Caco-2 (cell line): ENCODE measurements at places on chromosomes 11 and 22. TPM values are rescaled to one million over a fixed set of nuclear protein-coding genes. Genes with fewer than 3 reads are reported as not detected.

- DNase-seq, result no peak
- no peaks in the 10 kb centered on the region for H3K36me3 ChIP-seq
- H3K27me3 ChIP-seq, result no peaks in the 10 kb centered on the region
Observed at GRCh38 chr22:42720263-42721044, at the start of gene A4GALT. Gene A4GALT, minus strand, starts transcription at chr22:42720870. Its CDS starts 26,919 bp downstream, at chr22:42693951.

DCHS1 gene
- 1.7 and 2.0 TPM in 2 replicates for total RNA-seq

- peak; percentile 84 for DNase-seq
- H3K4me1 ChIP-seq, result peaks cover 90% of the 10 kb centered on the region
- peak overlapping the region; percentile 99 for H3K27ac ChIP-seq
- H3K4me3 ChIP-seq, result no peak overlapping the region
Observed at GRCh38 chr22:28819253-28820096, 19.1 kb upstream of the XBP1 start.

- no peaks in the 10 kb centered on the region for H3K36me3 ChIP-seq
- H3K27ac ChIP-seq, result no peak overlapping the region
- DNase-seq, result no peak
- no peaks in the 10 kb centered on the region for H3K27me3 ChIP-seq
- H3K4me3 ChIP-seq, result no peak overlapping the region
- H3K4me1 ChIP-seq, result no peaks in the 10 kb centered on the region
Observed at GRCh38 chr22:48923165-48923865, 904.4 kb downstream of the BRD1 start.

GRCh38 chr11:10502770-10503169 lies 38.2 kb downstream of the RNF141 start:
- no peak overlapping the region for H3K4me3 ChIP-seq
- no peak for DNase-seq
- no peaks in the 10 kb centered on the region for H3K36me3 ChIP-seq
- H3K27ac ChIP-seq, result no peak overlapping the region

- no peak overlapping the region for H3K4me3 ChIP-seq
- H3K27me3 ChIP-seq, result no peaks in the 10 kb centered on the region
- peak; percentile 55 for DNase-seq
- H3K4me1 ChIP-seq, result no peaks in the 10 kb centered on the region
Observed at GRCh38 chr11:20873054-20873453, 203.7 kb downstream of the NELL1 start.

- no peak for DNase-seq
- H3K36me3 ChIP-seq, result no peaks in the 10 kb centered on the region
- H3K4me3 ChIP-seq, result no peak overlapping the region
- H3K27ac ChIP-seq, result no peak overlapping the region
- H3K27me3 ChIP-seq, result no peaks in the 10 kb centered on the region; the same call in 1 of the 2 replicates
Observed at GRCh38 chr11:19598456-19598855, 114.2 kb upstream of the NAV2 start.

ENTHD1 gene
- not detected in 2 replicates for total RNA-seq

GRCh38 chr11:7605186-7605943 lies 67.9 kb downstream of the CYB5R2 start:
- peak; percentile 83 for DNase-seq
- H3K4me3 ChIP-seq, result peak overlapping the region; percentile 35
- no peak overlapping the region for H3K27ac ChIP-seq
- peaks cover 69% of the 10 kb centered on the region for H3K4me1 ChIP-seq
- no peaks in the 10 kb centered on the region for H3K27me3 ChIP-seq
- peaks cover 4% of the 10 kb centered on the region for H3K36me3 ChIP-seq

GRCh38 chr11:111155021-111155420 lies 90.5 kb upstream of the POU2AF2 start:
- DNase-seq, result no peak
- H3K36me3 ChIP-seq, result no peaks in the 10 kb centered on the region
- peaks cover 3% of the 10 kb centered on the region; the same call in 1 of the 2 replicates for H3K27me3 ChIP-seq
- H3K27ac ChIP-seq, result no peak overlapping the region

DNA sequence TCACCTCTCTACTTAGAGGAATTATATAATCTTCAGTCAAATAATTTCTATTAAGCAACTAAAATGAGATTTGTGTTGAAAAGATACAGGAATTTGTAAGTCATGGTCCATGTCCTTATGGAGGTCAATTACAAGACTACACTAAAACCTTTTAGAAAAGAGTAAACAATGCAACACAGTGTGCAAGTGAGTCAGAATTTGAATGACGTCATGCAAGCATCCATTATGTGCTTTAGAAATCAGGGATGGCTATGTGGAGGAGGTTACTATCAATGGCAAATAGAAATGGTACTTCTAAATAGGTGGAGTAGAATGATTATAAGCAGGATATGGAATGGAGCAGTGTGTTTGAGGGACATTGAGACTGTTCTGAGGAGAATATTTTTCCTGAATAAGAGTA lies 16.6 kb downstream of the OR10D3 start:
- no peaks in the 10 kb centered on the region for H3K4me1 ChIP-seq
- no peak for DNase-seq
- no peaks in the 10 kb centered on the region for H3K27me3 ChIP-seq
- H3K27ac ChIP-seq, result no peak overlapping the region

GAS2 gene
- total RNA-seq, result 9.4 and 11.1 TPM in 2 replicates

MFNG gene
- 3.6 TPM in 2 replicates for total RNA-seq

DDIAS gene
- 20.1 and 22.0 TPM in 2 replicates for total RNA-seq

GRCh38 chr11:72091292-72091691 lies 10.6 kb downstream of the LRRC51 start:
- no peak overlapping the region for H3K4me3 ChIP-seq
- peaks cover 1% of the 10 kb centered on the region; the same call in 1 of the 2 replicates for H3K36me3 ChIP-seq
- DNase-seq, result peak; percentile 88
- peaks cover 6% of the 10 kb centered on the region for H3K4me1 ChIP-seq
- no peaks in the 10 kb centered on the region for H3K27me3 ChIP-seq

DNA sequence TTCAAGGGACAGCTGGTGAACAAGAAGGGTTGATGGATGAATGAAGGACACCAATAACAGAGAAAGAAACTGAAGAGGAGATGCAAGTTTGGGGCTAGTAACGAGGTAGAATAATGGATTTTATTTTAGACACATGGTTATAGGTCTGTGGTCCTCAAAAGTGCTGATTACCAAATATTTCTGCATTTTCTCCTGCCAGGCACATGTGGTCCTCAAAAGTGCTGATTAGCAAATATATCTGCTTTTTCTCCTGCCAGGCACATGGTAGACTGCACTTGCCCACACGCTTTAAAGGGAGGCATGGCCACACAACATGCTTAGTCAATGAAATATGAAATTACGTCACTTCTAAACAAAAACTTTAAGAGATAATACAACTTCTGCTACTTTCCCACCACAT lies 373.1 kb upstream of the SYN3 start:
- no peak overlapping the region for H3K27ac ChIP-seq
- no peaks in the 10 kb centered on the region for H3K36me3 ChIP-seq
- H3K27me3 ChIP-seq, result no peaks in the 10 kb centered on the region
- H3K4me1 ChIP-seq, result no peaks in the 10 kb centered on the region
- H3K4me3 ChIP-seq, result no peak overlapping the region

- H3K4me1 ChIP-seq, result peaks cover 3% of the 10 kb centered on the region; the same call in 1 of the 2 replicates
- no peaks in the 10 kb centered on the region for H3K27me3 ChIP-seq
- H3K4me3 ChIP-seq, result no peak overlapping the region
- H3K36me3 ChIP-seq, result no peaks in the 10 kb centered on the region; the same call in 1 of the 2 replicates
- DNase-seq, result no peak
Observed at GRCh38 chr11:34745195-34745594, 124.3 kb downstream of the EHF start.

TSPAN32 gene
- total RNA-seq, result 0.97 and 1.2 TPM in 2 replicates

NNMT gene
- 2.4 TPM in 2 replicates for total RNA-seq

- peak within 1 kb of the TSS; percentile 98 for H3K27ac ChIP-seq
- peak within 1 kb of the TSS; percentile 74 for H3K4me3 ChIP-seq
- H3K27me3 ChIP-seq, result no peaks in the 10 kb centered on the region
Observed at GRCh38 chr11:108498046-108498815, at the start of gene POGLUT3. Gene POGLUT3, minus strand, starts transcription at chr11:108498384. Its CDS starts 18 bp downstream, at chr11:108498366.

- H3K4me1 ChIP-seq, result no peaks in the 10 kb centered on the region
- no peak for DNase-seq
- H3K4me3 ChIP-seq, result no peak overlapping the region
- H3K27ac ChIP-seq, result no peak overlapping the region
- no peaks in the 10 kb centered on the region for H3K27me3 ChIP-seq
- H3K36me3 ChIP-seq, result no peaks in the 10 kb centered on the region
Observed at GRCh38 chr22:47056361-47056760, 293.9 kb downstream of the TBC1D22A start.

GRCh38 chr11:62883673-62884072 lies 3.0 kb downstream of the SLC3A2 start:
- DNase-seq, result no peak
- H3K4me1 ChIP-seq, result peaks cover 67% of the 10 kb centered on the region
- no peaks in the 10 kb centered on the region for H3K27me3 ChIP-seq
- peak overlapping the region; percentile 99 for H3K27ac ChIP-seq

OR5AK2 gene
- total RNA-seq, result not detected in 2 replicates

KDM4E gene
- not detected in 2 replicates for total RNA-seq

CSNK2A3 gene
- total RNA-seq, result 0.75 and 1.2 TPM in 2 replicates

DNA sequence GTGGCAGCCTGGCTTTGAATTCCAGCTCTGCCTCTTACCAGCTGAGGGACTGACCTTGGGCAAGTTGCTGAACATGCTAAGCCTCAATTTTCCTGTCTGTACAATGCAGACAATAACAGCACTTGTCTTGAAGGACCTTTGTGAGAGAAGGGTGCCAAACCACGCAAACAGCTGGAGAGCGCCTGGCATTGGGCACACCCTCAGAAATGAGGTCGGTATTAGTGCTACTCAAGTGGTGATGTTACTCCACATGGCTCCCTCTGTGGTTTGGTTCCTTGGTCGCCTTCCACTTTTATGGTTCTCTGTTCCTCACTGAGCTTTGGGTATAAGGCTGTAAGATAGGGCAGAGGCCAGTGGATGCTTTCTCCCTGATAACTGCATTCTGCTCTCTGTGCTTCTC lies 8.2 kb downstream of the UBASH3B start:
- no peaks in the 10 kb centered on the region for H3K27me3 ChIP-seq
- H3K27ac ChIP-seq, result no peak overlapping the region
- H3K4me3 ChIP-seq, result no peak overlapping the region
- peaks cover 18% of the 10 kb centered on the region for H3K4me1 ChIP-seq

DNA sequence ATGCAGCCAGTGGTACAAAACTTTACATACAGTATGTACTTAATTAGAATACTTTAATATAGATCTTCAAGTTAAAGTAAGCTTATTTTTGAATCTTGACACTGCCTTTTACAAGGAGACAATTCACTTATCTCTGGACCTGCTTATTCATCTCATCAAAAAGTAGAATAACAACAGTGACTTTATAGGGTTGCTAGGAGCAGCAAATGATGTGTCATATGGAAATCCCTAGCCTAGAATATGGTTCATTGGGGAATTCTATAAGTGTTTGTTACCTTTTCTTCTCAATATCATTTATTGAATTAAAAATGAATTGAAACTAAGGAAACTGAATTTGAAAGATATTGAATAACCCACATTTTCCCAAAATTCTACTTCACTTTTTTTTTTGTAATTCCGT lies 45.0 kb upstream of the FIBIN start:
- no peaks in the 10 kb centered on the region for H3K4me1 ChIP-seq
- no peak for DNase-seq
- H3K36me3 ChIP-seq, result no peaks in the 10 kb centered on the region
- no peaks in the 10 kb centered on the region for H3K27me3 ChIP-seq

NXPE1 gene
- total RNA-seq, result not detected in 2 replicates

- H3K4me3 ChIP-seq, result no peak overlapping the region
- no peak overlapping the region for H3K27ac ChIP-seq
- H3K36me3 ChIP-seq, result no peaks in the 10 kb centered on the region
- H3K27me3 ChIP-seq, result no peaks in the 10 kb centered on the region
- no peaks in the 10 kb centered on the region for H3K4me1 ChIP-seq
- DNase-seq, result no peak
Observed at GRCh38 chr22:26667140-26667539, 9.8 kb downstream of the MIAT start.
